Stimulated activated CD4-positive, alpha-beta T cell treated with anti-CD3 and anti-CD28 coated beads, Interleukin-1b, Interleukin-23, amount 100 ng/mL, for 48 hours (primary cell): ENCODE measurements at places on chromosomes 3 and 15.

DNA sequence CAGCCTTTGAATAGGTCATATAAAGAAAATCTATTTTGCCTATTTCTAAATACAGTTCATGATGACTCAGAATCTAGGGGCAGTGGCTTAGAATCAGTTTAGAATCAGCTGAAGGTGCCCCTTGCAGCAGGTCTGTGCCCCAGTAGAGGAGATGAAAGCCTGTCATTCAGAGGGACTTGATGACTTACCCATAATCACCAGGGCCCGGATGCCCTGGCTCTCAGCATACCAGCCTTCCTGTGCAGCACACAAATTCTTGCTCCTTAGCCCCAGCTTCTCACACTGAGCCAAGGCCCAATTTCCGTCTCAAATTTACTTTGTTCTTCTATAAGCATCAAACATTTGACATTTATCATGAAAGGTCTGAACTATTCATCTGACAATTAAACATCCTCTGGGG, 83.2 kb upstream of the EOMES start:
- DNase-seq, result no peak

- DNase-seq, result no peak
These were observed 47.7 kb downstream of the PXYLP1 start for GRCh38 chr3:141279077-141279967.

GRCh38 chr15:73872346-73872745, 1.0 kb upstream of the TBC1D21 start:
- no peak for DNase-seq

GRCh38 chr3:184745526-184745925, 33.7 kb upstream of the MAGEF1 start:
- DNase-seq, result no peak

- no peak for DNase-seq
These were observed 38.6 kb downstream of the ATP1B3 start for GRCh38 chr3:141915016-141915415.
